ENCODE measurements at places on chromosomes 16 and 17. TPM values are rescaled to one million over a fixed set of nuclear protein-coding genes. Genes with fewer than 3 reads are reported as not detected.

DNA sequence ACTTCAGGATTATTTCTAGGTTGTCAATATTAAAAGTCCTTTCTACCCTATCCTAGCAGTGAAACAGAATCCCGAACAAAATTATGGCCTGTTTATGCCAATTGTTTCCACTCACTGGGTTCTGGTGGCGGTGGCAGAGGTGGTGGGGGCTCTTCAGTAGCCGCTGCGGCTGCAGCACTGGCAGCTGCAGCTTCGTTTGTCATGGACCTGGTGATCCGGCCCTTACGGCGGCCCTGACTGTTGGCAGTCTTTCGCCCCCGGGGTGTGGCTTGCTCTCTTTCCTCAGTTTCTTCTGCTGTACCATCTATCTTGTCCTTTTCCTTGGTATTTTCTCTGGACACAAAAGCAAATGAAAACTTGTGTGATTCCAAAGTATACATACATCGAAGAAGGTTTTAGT lies 94.4 kb downstream of the NCOR1 start:
- no peak for DNase-seq

The POLR2A gene
- total RNA-seq = 36.4 TPM

The METRNL gene
- 70.1 TPM for total RNA-seq

DNA sequence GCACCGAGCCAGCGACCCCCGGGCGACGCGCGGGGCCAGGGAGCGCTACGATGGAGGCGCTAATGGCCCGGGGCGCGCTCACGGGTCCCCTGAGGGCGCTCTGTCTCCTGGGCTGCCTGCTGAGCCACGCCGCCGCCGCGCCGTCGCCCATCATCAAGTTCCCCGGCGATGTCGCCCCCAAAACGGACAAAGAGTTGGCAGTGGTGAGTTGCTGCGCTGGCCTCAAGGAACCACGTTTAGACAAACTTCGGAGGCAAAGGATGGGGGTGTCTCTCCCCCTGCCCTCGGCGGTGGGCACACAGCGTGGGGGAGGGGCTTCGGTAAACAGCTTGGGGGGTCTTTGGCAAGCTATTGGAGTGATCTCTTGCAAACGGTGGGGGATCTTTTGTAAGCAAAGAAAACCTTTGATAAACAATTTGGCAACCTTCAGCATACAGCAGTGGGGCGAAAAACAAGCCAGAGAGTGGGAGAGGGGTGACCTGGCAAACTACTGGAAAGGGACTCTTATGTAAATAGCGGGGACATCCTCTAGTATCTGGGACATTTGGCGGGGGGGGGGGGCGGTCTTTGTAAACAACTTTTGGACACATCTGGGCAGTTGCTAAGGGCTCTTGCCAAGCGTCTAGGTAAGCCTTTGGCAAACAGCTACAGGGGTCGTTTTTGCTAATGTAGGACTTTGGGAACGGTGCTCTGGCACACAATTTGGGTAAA lies 587 bp downstream of the MMP2 start:
- no peak for DNase-seq

GRCh38 chr17:4453812-4454591 lies 20.3 kb downstream of the SPNS3 start:
- no peak for DNase-seq

The ADAM11 gene
- 20.0 TPM for total RNA-seq

- no peak for DNase-seq
These were observed 16.1 kb upstream of the SDK2 start for GRCh38 chr17:73660366-73660765.

DNA sequence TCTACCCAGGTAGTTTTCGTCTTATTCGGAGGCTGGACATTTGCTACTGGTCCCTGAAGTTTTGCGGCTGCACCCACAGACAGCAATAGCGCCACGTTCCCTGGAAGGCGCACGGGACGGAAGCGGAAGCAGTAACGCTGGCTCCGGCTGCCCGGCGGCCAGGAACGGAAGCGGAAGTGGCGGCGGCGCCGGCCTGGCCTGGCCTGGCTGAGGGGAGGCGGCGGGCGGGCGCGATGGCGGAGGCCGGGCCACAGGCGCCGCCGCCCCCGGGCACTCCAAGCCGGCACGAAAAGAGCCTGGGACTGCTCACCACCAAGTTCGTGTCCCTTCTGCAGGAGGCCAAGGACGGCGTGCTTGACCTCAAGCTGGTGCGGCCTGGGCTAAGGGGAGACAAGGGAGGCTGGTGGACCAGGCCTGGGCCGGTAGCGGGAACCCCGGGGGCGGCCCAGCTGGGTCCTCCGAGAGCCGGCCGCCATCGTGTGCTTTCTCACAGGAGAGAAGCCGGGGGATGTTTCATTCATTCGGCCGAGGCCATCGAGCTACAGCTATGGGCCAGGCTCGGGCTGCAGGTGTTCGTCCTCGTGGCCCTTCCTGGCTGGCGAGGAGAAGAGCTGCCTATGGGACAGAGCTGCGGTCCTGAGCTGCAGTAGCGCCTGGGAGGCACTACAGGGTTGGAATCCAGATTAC lies at the start of gene E2F4:
E2F4 (plus strand) TSS at position 161 of the 687 bp plus-strand sequence; CDS start at position 234, 73 bp downstream.
- DNase-seq = peak; percentile 97

- DNase-seq = no peak
These were observed 5.0 kb downstream of the FADS6 start for GRCh38 chr17:74888469-74888868.

GRCh38 chr16:48137822-48138221 lies 18.0 kb downstream of the ABCC12 start:
- no peak for DNase-seq

DNA sequence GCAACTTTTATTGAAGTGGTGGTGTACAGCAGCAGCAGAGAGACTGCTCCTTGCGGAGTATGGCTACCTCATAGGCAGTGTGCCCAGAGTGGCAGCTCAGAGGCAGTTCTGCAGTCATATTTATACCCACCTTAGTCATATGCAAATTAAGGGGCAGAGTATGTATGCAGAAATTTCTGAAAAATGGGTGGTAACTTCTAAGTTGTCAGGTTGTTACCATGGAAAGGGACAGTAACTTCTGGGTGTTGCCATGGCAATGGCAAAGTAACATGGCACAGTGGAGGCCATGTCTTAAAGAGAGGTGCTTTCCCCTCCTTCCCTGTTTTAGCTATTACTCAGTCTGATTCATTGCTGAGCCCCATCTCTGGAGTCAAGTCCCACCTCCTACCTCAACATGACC lies 53.4 kb downstream of the MEOX1 start:
- no peak for DNase-seq

- no peak for DNase-seq
These were observed 33.6 kb upstream of the XYLT2 start for GRCh38 chr17:50312308-50312707.

The CFAP52 gene
- not detected for total RNA-seq

DNA sequence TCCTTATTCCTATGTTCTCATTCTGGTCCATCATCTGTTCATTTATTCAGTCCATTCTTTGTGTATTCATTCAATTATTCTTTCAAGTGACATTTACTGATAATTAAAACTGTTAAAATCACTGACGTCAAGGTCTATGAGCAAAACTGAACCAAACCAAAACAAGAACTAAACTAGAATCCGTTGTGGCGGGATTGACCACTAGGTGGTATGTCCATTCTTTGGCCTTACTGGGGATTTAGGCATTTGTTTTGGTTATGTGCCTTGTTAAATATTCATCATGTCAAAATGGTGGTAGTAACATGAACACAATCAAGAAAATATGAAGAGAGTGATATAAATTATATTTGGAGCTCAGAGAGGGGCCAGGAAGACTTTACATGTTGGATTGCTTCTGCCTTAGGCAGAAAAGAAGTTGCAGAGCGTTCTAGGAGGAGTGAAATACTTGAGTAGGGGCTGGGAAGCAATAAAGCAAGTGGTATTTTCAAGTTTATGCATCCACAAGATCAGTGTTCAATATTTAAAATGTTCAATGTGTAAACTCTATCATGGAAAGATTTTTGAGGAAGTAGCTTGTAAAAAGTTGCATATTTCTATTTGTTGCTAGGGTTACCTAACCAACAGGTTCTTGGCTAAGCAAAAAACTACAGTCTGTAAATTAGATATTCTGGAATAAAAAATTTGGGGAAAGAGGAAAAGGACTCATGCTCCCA lies 129.0 kb downstream of the CDH13 start:
- DNase-seq = no peak

DNA sequence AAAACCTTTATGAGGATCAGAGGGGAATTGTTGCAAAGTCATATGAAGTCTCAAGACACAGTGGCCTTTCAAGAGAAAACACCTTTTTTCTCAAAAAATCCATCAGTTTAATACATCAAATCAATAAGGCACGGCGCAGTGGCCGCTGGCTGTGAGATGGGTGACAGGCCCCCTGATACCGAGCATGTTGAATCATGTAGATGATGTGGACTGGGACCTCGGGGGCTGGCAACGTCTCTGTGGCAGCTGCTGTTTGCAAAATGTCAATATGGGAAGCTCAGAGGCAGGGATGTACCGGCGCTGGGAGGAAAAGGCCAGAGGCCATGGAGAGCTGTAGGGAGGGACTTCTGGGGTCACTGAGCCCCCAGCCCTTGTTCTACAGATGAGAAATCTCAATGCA lies 169.1 kb downstream of the GSG1L start:
- DNase-seq = no peak

The SENP3 gene
- 33.0 TPM for total RNA-seq

- DNase-seq = no peak
These were observed 8.6 kb upstream of the APPBP2 start for GRCh38 chr17:60534613-60535157.

The KRT37 gene
- not detected for total RNA-seq

GRCh38 chr17:75712446-75712845 lies 8.8 kb upstream of the ITGB4 start:
- no peak for DNase-seq

DNA sequence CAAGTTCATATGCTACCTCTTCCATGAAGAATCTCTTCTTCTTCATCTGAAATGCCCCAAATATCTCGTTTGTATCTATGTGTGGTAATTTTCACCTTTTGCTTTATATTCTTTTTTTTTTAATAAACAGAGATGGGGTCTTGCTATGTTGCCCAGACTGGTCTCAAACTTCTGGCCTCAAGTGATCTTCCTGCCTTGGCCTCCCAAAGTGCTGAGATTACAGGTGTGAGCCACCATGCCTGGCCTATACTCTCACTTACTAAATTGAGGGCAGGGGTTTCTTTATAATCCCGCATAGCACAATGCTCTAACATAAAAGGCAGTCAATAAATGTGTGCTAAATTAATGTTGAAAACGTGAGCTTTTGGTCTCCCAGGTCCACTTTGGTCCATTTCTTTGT lies 30.6 kb downstream of the RNF43 start:
- DNase-seq = no peak

DNA sequence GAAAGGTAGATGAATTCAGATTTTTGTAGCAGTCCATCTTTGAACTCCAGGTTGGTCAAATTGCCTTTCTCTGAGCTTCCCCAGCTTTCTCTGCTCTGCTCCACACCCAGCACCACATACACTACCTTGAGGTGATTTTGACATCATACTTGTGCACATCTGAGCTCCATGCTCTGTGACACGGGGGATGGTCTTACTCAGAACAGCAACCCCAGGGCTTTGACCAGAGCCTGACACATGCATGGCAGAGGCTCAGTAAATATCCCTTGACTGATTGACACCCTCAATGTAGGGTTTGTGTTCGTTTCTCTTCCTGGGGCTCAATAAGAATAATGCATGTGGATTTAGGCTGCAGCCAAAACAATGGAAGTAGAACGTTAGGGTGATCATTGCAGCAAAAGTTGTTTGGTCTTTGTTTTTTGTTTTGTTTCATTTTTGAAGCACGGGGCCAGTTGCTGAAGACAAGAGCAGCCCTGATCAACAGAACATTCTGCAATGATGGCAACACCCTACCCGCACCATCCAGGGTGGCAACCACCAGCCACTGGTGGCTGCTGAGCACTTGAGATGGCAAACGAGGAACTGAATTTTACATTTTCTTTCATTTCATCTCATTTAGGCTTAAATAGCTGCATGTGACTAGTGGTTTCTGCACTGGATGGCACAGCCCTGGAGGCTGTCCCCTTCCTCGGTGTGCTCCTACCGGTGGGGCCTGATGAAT lies 224.8 kb upstream of the TNRC6C start:
- no peak for DNase-seq

DNA sequence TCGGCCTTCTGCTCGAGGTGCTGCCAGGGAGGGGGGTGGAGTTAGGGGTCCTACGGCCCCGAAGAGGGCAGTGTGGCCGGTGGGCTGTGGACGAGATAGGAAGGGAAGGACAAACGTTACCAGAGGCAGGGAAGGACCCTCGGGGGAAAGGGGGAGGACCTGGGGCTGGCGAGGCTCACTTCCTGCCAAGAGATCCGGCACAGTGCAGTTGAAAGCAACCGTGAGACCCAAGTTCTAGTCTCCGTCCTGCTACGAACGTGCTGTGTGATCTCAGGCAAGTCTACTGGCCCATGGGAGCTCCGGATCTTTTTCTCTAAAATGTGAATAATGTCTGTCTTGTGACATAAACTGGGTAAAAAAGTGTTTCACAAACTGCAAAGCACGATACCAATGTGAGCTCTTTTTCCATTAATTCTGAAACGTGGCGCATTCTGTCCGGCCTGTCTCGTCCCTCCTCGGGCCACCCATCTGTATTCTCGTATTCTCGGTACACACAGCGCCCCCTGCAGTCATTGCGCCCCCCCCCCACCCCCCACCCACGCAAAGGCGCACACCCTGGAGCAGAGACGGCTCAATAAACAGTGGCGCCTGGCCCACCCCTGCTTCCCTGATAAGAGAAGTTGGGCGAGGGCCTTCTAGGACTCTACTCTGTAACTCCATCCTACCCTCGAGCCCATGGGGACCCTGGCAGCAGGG lies 8.8 kb downstream of the CYGB start:
- DNase-seq = peak; percentile 87

- DNase-seq = no peak
These were observed 73.0 kb downstream of the PITPNC1 start for GRCh38 chr17:67449845-67450755.

- no peak for DNase-seq
These were observed 1.5 kb downstream of the GSDMB start for GRCh38 chr17:39916918-39917317.

Measured in Right ventricle myocardium inferior (tissue), 1 donor.